ENCODE measurements at places on chromosomes 5 and 9. TPM values are rescaled to one million over a fixed set of nuclear protein-coding genes. Genes with fewer than 3 reads are reported as not detected.

The PCDHA7 gene
- total RNA-seq = not detected

The NRARP gene
- total RNA-seq = 2.0 TPM

The TICAM2 gene
- total RNA-seq = not detected

The ADAMTS19 gene
- not detected for total RNA-seq

The UBAC1 gene
- 72.0 TPM for total RNA-seq

The LRRC19 gene
- total RNA-seq = not detected

The ETF1 gene
- total RNA-seq = 45.2 TPM

The IARS1 gene
- total RNA-seq = 127 TPM

The SLC27A6 gene
- not detected for total RNA-seq

DNA sequence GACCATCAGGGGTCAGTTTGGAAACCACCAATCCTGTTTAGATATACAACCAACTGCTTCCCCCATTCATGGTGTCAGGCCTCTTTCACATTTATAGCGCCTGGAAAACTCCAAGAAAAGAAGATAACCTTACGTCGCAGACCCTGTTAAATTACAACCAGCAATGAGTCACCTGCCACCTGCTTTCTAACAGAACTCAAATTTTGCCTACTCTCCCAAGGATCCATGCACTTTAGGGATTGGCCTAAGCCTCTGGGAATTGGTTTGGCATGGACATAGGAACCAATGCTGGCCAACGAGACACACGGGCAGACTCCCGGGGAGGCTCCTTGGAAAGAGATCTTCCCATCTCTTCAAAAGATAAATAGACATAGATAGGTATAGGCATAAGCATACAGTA is 87.0 kb downstream of the FEM1C start:
- no peak for DNase-seq

DNA sequence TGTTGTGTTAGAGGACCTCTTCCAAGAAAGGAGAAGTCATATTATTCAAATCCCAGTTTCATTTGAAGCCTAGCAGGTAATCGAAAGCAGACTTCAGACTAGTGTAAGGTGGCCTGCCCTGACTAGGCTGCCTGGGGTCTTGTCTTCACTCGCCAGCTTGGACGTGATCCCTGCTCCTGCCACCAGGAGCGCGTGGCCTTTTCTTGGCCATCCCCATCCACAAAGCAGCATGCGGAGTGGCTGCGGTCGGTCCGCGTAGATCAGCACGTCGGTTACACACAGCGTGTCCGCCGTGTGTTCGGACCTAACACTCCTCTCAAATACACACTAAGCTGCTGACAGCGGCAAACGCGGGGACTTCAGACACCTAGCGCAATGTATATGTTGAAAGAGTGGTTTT is 37.3 kb downstream of the CFAP77 start:
- no peak for DNase-seq

DNA sequence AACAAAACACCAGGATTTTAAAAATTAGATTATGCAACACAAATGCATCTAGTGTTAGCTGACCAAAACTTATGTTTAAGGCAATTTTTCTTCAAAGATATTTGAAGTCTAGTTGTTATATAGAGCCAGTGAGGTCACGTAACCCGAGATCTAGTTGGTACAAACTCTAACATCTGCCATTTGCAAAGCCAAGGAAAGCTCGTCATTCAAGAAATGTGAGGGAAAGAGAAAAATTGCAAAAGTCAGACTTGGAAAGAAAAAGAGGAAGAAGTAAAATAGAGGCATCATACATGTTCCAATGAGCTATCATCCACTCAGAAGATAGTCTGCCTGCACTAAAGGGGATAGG is 293.4 kb upstream of the PUM3 start:
- no peak for DNase-seq

DNA sequence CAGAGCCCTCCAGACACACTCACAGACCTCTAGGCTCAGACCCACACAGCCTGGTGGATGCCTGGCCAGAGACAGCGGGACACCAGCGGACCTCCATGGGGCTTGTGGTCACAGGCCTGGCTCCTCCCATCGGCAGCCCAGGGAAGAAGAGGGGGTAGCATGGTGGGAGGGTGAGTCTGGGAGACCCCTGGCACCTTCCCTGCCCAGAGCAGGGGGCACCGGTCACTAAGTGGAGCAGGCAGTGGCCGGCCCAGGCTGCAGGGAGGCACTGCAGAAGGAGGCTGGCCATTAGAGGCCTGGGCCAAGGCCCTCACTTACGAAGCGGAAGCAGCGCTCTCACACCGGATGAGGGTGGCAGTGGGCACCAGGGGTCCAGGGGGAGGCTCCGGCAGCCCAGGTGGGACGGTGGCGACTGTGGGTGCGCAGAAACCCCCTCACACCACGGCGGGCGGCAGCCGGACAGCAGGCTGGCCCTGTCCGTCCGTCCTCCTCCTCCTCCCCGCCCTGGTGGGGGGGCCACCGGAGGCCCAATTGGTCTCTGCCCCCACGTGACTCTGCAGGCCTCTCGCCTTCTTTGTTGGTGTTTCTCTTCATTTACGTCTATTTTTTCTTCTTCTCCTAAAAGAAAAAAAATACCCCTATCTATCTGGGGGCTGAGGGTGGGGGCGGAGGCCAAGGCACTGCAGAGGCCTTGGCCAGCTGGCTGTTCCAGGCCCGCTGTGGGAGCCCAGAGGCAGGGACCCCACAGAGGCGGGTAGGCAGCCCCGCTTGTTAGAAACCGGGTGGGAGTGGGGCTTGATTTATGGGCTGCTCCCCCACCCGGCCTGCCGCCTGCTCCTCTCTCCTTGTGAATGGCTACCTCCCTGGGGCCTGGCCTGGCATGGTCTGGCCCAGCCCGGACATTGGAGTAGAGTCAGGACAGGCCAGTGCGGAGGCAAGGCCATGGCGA is at the start of gene NR5A1:
Gene NR5A1 (minus strand): TSS at position 469 of the 949 bp plus-strand sequence. CDS start 4,004 bp downstream, outside the sequence.
- no peak for DNase-seq

DNA sequence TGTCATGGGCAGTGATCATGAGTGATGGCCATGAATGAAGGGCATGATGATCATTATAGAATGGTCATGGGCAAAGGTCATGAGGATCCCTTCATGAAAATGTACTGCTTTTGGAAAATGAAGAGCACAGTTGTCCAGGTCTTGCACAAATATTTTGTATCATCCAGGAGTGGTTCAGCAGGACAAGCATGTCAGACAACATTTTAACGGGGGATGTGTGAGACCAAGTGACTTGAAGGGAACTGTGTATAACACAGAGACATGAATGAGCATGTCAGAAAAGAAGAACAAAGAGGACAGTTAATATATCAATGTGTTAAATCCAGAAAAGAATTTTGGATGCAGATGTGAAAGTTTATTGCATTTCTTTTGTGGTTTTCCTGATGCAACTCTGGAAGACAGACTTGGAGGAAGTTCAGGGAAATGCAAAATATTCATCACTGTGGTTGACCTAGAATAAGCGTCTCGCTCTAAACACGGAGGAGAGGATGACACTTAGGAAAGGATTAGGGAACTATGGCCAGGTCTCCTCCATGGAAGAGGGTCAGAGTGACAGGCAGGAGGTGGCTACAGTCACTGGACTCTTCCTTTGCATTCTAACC is 116.1 kb upstream of the IRX4 start:
- DNase-seq = no peak

DNA sequence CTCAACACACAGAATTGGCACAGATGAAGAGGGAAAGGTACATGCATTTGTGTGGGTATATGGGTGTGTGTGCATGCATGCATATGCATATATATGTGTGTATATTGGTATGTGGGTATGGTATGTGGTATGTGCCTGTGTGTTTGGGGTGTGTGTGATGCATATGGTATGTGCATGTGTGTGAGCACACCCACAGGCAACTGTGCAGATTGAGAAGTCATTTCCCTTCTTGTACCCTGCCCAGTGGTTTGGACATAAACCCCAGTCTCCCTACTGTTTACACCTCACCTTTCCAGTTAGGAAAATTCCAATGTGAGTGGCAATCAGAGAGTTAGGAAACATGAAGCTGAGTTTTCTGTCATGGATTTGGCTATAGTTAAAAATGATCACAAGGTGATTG is 178.0 kb downstream of the NXNL2 start:
- DNase-seq = no peak

- DNase-seq = no peak
Measured at GRCh38 chr5:143059355-143059754, 289.2 kb downstream of the ARHGAP26 start.

- no peak for DNase-seq
Measured at GRCh38 chr9:131661568-131662288, 78.1 kb downstream of the RAPGEF1 start.

DNA sequence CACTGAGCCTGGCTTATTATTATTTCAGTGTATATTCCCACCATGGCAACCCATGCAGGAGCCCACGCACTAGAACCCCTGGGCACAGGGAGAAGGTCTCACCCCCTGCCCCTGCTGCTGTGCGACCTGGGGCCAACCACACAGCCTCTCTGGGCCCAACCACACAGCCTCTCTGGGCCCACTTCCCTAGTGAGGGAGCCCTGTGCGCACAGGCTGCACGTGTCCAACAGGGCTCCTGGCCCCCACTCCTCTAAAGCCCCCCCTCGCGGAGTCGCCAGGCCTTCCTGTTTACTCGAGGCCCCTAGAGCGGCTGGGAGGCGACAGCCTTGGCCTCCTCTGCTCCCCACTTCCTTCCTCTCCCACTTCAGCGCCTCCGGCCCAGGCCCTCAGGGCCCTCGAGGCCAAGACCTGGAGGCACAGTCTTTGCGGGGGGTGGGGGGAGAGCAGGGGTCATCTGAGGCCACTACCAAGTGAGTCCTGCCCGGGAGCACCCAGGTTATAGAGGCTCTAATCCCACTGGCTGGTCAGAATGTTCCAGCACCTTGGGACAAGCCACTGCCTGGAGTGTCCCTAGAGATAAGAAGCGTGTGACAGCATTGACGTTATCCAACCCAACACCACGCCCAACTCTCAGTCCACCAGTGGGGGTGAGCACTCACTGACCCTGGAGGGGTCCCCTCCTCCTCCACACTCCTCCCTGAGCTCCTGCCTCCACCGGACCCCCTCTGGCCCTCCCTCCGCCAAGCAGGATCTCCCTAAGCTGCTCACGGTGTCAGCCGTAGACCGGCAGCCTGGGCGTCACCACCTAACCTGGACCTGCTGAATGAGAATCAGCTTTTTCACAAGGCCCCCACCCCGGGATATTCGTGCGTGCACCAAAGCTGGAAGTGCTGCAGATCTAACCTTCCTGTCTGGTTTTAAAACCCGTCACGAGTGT is 7.9 kb upstream of the ENG start:
- DNase-seq = no peak

- no peak for DNase-seq
Measured at GRCh38 chr5:107476783-107477182, 194.0 kb downstream of the EFNA5 start.

DNA sequence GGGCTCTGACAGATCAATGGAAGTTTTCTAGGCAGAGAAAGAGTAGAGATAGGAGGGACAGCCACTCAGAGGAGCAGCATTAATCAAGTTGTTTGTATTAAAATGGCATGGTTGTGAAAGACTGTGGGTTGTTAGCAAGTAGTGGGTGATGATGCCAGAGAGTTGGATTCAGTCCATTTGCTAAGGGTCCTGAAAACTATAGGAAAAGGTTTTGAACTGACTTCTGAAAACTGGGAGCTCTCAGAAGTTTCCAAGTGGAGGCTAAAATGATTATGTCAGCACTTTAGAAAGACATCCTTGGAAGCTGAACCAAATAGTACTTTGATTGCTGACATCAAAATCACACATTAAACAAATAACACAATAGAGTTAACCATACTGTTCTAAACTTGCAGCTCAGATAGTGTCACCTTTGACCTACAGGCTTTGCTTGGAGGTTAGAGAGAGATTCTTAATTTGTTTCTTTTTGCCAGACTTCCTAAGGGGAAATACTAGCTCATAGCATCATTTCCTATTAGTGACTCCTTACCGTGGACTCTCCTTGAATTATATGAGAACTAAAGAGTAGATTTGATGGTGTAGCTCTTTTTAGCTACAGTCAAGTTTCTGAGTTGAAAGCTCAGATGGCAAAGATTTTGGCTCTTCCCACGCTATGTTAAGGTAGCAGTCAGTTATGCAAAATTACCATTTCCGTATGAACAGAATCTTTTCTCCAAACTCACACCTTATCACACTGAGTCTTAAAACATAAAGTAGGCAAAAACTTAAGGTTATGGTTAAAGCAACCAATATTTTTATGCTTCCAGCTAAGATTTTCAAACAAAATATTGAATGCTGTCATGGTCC is 277.1 kb downstream of the NR3C1 start:
- DNase-seq = no peak

GRCh38 chr5:41057940-41058339 is 13.2 kb downstream of the MROH2B start:
- no peak for DNase-seq

All from Caki2 (cell line).